Dermis blood vessel endothelial cell (primary cell): ENCODE measurements at places on chromosomes 2 and 18.
A peak's percentile ranks its signal among the peaks of the same experiment; 100 is the strongest.

GRCh38 chr2:208783184-208783583, 376.6 kb downstream of the PTH2R start:
- DNase-seq, result no peak

DNA sequence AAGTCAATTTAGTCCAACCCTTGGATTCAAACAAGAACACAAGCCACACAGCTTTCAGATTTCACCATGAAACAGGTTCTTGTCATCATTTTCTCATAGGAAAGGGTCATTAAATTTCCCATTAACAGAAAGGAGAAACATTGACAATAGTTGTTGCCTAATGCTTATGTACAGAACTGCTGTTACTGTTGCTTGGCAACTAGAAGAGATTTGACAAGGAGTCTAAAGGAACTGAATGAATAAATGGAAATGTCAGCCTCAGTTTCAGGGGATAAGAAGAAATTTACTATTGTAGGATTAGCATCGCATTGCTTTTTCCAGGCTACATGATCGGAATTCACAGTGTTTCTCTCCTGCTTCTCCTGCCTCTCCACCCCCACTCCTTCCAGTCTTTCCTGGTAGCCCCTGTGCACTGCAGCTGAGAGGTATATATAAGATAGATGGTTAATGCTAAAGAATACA, 90.3 kb downstream of the SPATS2L start:
- peak; percentile 44 for DNase-seq

- DNase-seq, result peak; percentile 28
Observed at GRCh38 chr2:9666306-9666705, 35.5 kb upstream of the YWHAQ start.

- DNase-seq, result no peak
Observed at GRCh38 chr2:174246944-174247381, 1.4 kb downstream of the OLA1 start.

GRCh38 chr2:70173520-70173919, 17.3 kb downstream of the C2orf42 start:
- DNase-seq, result no peak

GRCh38 chr2:181754105-181754504, 73.8 kb upstream of the NEUROD1 start:
- no peak for DNase-seq

GRCh38 chr2:98985905-98986666, 50.1 kb upstream of the CRACDL start:
- peak; percentile 50 for DNase-seq

GRCh38 chr2:98137196-98137595, 50.2 kb downstream of the VWA3B start:
- DNase-seq, result no peak

- DNase-seq, result no peak
Observed at GRCh38 chr2:5751873-5752482, 59.8 kb downstream of the SOX11 start.

- no peak for DNase-seq
Observed at GRCh38 chr18:22433956-22434355, 16.2 kb upstream of the CTAGE1 start.

DNA sequence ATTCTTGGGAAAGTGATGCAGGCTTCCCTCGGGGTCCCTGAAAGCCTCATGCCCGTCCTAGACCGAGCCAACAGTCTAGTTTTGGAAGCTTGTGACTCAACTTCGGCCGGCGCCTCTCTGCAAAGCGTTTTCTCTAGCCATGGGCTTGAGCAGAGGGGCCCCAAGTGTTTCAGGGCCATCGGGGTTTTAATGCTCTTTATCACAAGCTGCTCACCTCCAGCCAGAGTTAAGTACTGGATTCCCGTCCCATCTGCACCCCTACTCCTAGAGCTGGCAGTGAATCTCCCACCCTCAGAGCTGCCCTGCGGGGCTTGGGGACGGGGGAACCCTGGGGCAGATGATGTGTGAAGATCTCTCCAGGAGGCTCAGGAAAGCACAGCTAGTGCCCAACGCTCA, 7.3 kb downstream of the RAX start:
- no peak for DNase-seq

- no peak for DNase-seq
Observed at GRCh38 chr2:109402180-109402579, 211.6 kb downstream of the SEPTIN10 start.

DNA sequence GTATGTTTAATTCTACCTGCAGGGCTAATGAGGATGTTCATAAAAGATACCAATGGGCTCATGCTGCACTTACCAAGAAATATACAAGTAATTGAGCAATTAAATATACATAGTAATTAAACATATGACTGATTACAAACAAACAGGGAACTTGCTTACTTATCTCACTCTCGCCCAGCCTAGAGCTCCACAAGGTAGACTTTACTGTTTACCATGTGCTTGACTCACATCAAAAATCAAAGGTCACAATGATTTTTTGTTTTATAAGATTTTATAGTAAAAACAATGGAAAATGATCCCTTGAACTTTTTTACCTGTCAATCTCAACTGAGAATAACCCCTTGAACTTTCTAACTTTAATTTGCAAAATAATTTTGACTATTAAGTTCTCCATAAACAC, 1395.1 kb downstream of the SUCLG1 start:
- no peak for DNase-seq

DNA sequence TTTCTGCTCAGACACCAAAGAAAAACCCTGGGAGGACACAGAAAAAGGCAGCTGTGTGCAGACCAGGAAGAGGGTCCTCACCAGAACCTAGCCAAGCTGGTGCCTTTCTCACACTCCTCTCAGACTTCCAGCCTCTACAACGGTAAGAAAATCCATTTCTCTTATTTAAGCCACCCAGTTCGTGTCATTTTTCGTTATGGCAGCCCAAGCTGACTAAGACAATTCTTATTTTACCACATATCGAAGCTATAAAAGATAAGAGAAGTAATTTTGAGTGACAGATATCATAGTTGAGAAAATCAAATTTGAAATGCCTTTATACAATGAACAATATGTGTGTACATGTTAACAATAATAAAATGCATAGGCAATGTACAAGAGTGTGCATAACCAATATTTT, 219.5 kb downstream of the CBLN2 start:
- no peak for DNase-seq

- no peak for DNase-seq
Observed at GRCh38 chr18:5884375-5884774, 10.9 kb downstream of the TMEM200C start.

DNA sequence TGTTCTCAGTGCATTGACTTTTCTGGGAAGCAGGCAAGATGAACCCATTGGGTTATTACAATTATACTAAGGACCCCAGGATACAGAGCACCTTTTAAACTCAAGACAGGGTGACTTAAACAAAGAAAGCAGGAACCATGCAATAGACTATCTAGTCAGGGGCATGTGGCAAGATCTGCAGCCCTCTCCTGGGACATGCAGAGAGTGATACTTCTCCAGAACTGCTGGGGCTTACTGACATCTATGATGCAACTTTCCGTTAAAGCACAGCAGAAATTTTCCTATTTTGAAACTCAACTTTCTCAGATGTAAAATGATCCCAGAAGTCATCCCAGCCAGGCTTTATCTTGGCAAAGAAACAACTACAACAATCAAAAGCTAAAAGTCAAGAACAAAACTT, 162.2 kb upstream of the HNMT start:
- no peak for DNase-seq

GRCh38 chr2:3217646-3218045, 160.0 kb downstream of the EIPR1 start:
- no peak for DNase-seq

GRCh38 chr2:65098741-65099140, 31.2 kb downstream of the RAB1A start:
- DNase-seq, result no peak

DNA sequence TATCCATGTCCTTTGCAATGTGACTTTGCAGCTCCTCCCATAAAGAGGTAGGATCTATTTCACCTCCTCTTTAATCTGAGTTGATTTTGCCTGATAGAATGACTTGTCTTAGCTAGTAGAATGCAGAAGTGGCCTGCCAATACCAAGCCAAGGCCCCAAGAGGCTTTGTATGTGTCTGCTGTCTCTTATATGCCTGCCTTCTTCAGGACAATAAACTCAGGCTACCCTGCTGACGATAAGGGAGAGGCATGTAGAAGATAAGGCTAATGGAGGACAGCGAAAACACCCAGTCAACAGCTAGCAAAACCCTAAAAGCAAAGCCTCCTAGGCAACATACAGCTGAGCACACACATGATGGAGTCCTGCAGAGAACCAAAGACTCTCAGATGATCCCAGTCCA, 1.8 kb upstream of the ZC3H8 start:
- no peak for DNase-seq

GRCh38 chr2:130376433-130377293, 20.8 kb downstream of the PTPN18 start:
- no peak for DNase-seq

GRCh38 chr2:46873604-46874068, 42.0 kb downstream of the MCFD2 start:
- peak; percentile 95 for DNase-seq

GRCh38 chr2:95389245-95390119, 13.0 kb upstream of the FAHD2A start:
- peak; percentile 71 for DNase-seq

DNA sequence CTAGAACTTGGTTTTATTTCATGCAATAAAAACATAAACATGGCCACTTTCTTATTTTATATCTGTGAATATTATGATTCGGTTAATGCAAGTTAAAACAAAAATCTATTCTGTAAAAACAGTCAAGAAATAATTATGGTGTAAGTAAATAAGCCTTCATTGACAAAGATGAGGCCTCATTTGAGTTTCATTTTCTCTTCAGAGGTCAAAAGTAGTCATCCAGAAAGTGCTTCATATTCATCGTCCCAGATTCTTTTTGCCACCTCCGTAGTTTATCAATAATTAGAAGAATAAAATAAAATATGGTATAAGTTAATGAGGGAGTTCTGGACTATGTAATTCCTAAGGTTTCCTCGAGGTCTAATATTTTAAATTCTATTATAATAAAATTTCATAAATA, 19.4 kb upstream of the HNRNPA3 start:
- no peak for DNase-seq

DNA sequence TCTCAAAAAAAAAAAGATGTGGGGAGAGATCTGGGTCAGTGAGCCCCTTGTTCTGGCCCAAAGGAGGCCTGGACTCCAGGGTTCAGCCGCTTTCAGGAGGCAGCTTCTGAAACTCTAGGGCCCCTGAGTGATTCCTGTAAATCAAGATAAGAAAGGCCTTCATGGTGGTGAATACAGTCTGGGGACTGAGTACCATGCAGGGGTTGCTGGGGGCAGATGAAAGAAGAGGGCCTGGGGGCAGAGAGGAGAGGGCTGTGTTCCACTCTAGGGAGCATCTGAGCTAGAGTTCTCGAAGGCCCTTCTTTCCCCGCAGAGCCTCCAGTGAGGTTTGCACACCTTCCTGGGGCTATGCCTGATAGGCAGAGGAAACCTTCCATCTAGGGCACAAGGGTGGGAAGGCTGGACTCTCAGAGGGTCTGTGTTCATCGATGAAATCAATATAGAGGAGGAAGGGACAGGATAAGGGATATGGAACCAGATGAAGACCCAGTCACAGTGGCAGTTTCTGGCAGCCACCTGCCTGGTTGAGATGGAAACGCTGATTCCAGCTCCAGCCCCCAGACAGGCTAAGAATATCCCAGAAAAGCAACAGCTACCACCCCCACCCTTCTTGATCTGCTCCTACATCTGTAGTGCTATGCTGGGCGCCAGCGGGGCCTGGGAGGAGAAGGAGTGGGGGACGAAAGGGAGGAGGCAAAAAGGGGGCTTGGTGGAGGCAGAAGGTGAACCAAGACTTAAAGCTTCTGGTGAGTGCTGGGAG, 4.7 kb upstream of the CDK5R2 start:
- DNase-seq, result no peak

- no peak for DNase-seq
Observed at GRCh38 chr2:10894264-10894935, 17.3 kb upstream of the KCNF1 start.

- DNase-seq, result peak; percentile 47
Observed at GRCh38 chr18:73563345-73563744, 584.3 kb downstream of the FBXO15 start.

GRCh38 chr2:60515721-60516226, 37.7 kb downstream of the BCL11A start:
- no peak for DNase-seq

GRCh38 chr2:112750560-112750843, 13.9 kb downstream of the CKAP2L start:
- DNase-seq, result no peak

GRCh38 chr2:128347701-128348539, 29.3 kb upstream of the HS6ST1 start:
- peak; percentile 40 for DNase-seq

DNA sequence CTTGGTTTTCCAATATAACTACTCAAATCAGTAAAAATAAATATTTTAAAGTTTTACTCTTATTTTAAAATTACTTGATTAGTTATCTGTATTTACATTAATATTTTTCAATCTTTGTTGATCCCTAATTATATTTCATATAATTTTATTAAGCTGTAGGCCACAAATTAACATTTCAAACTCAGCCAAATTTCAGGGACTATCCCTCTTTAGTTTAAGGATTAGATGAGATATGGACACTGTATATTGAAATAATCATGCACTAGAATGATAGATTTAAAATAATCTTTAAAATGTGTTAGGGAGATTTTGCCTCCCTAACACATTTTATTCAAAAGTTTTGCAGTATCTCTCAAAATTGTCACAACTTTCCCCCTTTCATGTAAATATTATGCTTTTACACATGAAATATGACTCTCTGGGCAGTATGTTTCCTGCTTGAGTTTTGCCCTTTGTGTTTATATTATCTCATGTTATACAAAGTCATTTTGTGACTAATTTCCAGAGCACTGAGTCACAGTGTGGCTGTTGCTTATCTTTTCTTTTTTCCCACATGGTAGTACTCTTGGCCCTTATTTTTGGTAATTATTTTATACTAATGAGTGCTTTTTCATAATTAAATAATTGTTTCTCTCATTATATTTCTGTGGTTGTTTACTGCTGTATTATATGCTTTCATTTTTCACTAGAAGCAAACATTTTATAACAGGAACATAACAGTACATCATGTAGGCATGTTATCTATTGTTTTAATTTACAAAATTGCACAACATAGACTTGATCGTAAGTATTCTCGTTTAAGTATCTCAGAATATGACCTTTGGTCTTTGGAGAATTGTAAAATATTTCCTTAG, 1.2 kb downstream of the TFPI start:
- peak; percentile 89 for DNase-seq

- no peak for DNase-seq
Observed at GRCh38 chr2:59308108-59308507, 1067.0 kb upstream of the FANCL start.

- DNase-seq, result no peak
Observed at GRCh38 chr2:164622338-164623106, 1.2 kb upstream of the GRB14 start.

GRCh38 chr2:189287982-189288521, 108.5 kb upstream of the COL5A2 start:
- DNase-seq, result peak; percentile 76

DNA sequence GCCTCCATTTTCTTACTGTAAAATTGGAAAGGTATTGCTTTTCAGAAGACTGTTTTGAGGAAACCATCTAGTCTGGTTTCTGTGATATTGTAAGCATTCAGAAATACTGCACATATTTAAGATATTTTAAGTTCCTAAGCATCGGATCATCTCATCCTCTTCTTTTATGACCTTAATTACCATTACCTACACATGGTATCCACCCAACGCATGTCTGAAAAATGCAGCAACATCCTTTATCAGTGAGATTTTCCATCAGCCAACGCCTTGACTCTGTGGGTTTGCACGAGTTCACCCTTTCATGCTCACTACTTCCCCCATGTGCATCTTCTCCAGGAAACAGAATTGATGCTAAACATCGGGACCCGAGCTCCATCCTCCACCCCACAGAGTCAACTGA, 84.3 kb downstream of the COL4A4 start:
- no peak for DNase-seq

- no peak for DNase-seq
Observed at GRCh38 chr2:128448331-128449225, 129.9 kb upstream of the HS6ST1 start.
